Stimulated activated CD4-positive, alpha-beta T cell treated with anti-CD3 and anti-CD28 coated beads, Interleukin-15, amount 100 ng/mL, for 1 hour (primary cell): ENCODE measurements at places on chromosomes 5 and 9.

- DNase-seq: no peak
These were observed 251.4 kb downstream of the GLIS3 start for GRCh38 chr9:4048441-4048840.

DNA sequence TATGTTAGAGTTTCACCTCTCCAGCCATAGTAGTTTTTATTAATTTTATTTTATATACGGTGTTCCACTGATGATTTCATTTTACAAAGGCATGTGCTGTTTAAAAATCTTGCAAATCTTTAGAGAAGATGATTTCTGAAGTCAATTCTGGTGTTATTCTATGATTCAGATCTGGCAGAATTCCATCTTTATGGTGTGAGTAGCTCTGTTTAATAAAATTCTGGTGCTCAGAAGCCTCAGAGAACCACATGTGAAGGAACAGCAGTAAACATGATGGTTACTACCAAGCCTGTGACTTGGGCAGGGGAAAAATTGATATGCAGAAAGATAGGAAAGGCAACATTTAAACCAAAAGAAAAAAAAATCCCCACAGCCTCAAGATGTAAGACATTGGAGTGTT, 299.7 kb downstream of the NPR3 start:
- DNase-seq: no peak

- DNase-seq: no peak
These were observed 737 bp downstream of the NANS start for GRCh38 chr9:98057138-98057799.

GRCh38 chr9:126002476-126003350, 255.5 kb downstream of the PBX3 start:
- no peak for DNase-seq

GRCh38 chr5:14946815-14947620, 75.4 kb upstream of the ANKH start:
- DNase-seq: no peak

DNA sequence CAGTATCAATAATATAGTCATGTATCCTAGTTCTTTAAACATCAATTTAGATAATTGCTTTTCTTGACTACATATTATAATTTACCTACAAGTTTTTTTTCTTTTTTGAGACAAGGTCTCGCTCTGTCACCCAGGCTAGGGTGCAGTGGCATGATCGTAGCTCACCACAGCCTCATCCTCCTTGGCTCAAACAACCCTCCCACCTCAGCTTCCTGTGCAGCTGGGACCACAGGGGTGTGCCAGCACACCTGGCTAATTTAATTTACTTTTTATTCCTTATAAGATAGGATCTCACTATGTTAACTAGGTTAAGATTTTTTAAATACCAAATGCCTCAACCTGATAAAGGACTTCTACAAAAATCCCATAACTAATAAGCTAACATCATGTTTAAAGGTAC, 21.1 kb downstream of the UIMC1 start:
- peak; percentile 6 for DNase-seq

- DNase-seq: no peak
These were observed 10.4 kb downstream of the OTP start for GRCh38 chr5:77627869-77628674.

- DNase-seq: no peak
These were observed 1.6 kb downstream of the ZNF462 start for GRCh38 chr9:106864373-106865143.

GRCh38 chr5:89981878-89982773, 427.4 kb downstream of the CETN3 start:
- DNase-seq: no peak

DNA sequence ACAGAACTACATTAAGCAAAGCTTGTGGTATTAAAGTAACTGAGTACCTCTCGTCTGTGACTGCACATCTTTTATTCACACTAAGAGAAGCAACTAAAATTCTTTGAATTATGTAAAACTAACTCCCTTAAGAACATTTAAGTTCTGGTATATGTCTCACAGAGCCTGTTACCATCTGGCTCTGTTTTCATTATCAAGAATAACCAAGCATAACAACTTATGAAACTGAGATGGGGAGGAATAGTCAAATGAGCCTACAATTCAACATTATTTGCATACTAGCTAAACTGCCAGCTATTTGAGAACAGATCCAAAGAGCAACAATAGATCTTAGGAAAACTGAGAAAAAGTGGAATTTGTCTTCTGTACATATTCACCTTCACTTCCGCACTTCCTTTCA, 25.3 kb upstream of the ISOC1 start:
- no peak for DNase-seq

DNA sequence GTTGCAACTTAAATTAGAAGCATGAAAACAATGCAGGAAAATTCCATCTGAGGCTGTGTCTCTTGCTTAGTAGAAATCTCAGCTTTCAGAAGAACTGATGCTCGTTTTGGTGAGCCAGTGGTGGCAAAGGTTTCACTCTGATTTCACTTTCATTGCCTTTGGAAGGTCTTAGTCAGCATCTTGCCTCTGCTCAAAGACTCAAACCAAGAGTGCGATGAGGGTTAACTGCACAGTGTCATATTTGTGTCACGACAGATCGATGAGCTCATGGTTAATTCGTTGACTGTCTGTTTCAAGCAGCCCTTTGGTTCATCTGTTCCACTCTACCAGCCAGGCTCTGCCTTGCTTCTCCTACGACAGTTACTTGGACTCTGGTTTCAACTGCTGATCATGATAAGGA, 331.3 kb upstream of the KIF2A start:
- DNase-seq: no peak

DNA sequence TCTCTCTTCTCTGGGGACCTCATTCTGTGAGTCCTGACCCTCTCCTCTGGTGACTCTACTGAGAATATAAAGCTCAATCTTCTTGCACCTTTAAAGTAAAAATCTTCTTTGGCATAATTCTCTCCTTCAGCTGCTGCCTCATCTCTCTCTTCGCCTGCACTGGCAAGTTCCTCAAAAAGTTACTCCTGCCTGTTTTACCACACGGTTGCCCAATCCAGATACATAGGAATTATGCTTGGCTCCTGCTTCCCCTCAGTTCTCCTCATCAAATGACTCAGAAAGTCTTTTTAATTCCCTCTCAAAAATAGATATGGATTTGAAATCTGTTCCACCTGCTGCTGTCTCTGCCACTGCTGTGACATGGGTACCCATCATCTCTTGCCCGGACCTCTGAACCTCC, 14.4 kb upstream of the HRCT1 start:
- no peak for DNase-seq

DNA sequence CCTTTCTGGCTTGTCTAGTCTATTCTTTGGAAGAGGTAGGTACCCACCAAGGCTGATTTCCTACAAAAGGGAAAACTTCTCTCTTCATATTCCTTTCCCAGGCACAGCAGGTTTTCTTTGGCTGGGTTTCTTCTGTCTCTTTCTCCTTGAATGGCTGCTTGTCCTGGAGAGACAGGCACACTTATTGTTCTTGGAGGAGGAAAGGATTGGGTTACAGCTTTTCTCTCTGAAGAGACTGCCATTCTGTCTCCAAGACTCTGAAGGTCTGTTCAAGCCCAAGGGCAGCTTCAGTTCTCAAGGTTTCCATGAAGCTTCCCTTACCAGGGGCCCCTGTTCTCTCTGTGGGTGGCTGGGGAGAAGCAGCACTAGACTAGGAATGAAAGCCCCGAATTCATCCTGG, 33.9 kb downstream of the ACTBL2 start:
- no peak for DNase-seq

- DNase-seq: no peak
These were observed 482.0 kb downstream of the PSAT1 start for GRCh38 chr9:78778861-78779374.

DNA sequence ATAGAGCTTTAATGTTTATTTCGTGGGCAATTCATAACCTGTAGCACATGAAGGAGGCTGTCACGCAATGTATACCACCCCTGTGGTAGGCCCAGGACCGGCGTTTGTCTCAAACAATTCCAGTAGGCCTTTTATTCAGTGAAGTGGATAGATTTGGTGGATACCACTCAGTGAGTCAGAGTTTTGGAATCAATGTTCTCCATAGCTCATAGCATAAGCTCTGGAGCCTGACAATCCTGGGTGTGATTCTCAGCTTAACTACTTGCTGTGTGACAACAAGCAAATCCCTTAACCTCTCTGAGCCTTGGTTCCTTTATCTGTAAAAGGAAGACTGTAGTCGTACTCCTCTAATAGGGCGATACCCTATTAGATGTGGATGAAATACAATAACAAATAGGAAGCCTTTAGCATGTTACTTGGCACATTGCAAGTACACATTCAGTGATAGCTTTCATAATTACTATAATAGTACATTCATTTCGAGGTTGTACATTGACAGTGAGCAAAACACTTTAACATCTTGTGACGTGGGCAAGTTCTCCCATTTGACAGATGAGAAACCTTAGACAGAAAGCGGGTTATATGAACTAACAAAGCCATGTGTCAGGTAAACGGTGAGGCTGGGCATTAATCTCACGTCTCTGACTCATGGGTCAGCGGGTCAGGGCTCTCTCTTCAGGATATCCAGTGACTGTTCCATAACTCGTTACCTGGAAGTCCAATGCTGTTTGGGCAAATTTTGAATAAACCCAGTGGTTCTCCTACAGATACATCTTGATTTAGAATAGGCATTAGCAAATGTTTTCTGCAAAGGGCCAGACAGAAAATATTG, 130.8 kb downstream of the C9orf152 start:
- DNase-seq: no peak

DNA sequence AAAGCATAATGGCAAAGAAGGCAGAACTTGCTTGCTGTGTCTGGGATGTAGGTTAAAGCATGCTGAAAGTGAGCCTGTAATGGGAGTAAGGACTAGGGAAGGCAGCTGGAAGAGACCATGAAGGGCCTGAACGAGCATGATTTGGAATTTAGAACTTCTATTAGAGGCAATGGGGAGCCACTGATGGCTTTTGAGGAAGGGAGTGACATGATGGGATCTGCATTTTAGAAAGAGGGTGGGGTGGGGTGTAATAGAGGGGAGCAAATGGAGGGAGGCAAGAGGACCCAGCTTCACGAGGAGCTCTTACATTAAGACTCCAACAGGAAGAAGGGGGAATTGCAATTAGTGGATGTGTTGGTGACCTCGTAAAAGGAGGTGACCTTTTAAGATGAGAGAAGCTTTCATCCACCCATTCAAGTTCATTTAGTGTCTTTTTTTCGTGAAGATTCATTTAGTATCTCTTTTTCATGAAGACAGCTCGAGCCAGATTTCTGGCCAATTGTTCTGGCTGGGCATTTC, 13.6 kb upstream of the GABRP start:
- no peak for DNase-seq

DNA sequence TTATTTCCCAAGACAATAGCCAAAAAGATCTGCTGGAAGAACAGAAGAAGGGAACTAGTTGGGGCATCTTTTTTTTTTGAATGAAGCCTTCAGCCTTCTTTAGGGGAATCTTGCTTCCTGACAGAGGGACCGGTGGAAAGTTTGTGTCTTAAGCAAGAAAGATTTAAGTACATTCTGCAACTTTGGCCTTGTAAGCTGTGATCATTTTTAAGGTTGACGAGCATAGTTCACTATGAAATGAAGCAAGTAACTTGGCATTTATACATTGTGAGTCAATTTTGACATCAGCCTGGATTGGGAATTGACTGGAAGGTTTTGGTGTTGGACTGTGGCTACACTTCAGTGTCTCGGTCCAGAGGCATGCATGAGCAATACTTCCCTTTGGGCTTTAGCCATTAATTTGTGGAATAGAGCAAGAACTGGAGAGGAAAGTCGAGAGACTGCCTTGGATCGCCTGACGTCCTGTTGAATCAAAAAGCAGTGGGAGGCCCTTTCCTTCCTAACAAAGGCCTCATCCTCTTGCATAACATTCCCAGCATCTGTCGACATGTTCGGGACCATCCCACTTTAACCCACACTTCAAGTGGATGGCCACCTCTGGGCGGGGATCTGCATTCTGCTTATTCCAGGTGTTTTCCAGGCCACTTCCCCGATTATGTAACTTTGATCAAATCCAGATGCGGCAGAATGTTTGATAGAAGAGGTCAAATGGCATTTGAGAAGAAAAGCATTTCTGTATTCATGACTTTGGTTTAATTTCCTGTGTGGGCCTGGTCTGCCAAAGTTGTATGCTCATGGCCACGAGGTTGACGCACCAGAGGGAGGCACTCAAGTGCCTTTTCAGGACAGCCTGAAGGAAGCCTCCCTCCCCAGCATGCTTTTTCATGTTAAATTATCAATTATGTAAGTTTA, 12.5 kb downstream of the ABL1 start:
- DNase-seq: no peak
